ENCODE measurements at places on chromosomes 6 and 20.
A peak's percentile ranks its signal among the peaks of the same experiment; 100 is the strongest.

DNA sequence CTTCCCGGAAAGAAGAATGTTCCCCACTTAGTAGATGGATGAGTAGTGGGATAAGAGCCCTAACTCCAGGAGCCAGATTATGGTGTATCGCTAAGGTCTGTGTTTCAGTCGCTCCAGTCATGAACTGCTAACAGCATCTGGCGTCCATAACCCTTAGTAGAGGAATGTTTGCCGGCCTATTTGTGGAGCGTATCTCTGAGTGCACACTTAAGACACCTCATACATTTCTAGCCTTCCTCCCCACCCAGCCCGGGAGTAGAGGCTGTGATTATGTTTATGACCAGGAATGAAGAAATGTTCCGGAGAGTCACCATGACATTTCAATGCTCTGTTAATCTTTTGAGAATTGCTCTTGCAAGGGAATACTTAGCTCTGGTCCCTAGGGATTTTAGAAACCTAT is 251.1 kb upstream of the SOX4 start:
- no peak overlapping the region for H3K4me3 ChIP-seq
- H3K36me3 ChIP-seq = no peaks in the 10 kb centered on the region
- no peaks in the 10 kb centered on the region for H3K27me3 ChIP-seq
- no peak for DNase-seq
- H3K4me1 ChIP-seq = no peaks in the 10 kb centered on the region

DNA sequence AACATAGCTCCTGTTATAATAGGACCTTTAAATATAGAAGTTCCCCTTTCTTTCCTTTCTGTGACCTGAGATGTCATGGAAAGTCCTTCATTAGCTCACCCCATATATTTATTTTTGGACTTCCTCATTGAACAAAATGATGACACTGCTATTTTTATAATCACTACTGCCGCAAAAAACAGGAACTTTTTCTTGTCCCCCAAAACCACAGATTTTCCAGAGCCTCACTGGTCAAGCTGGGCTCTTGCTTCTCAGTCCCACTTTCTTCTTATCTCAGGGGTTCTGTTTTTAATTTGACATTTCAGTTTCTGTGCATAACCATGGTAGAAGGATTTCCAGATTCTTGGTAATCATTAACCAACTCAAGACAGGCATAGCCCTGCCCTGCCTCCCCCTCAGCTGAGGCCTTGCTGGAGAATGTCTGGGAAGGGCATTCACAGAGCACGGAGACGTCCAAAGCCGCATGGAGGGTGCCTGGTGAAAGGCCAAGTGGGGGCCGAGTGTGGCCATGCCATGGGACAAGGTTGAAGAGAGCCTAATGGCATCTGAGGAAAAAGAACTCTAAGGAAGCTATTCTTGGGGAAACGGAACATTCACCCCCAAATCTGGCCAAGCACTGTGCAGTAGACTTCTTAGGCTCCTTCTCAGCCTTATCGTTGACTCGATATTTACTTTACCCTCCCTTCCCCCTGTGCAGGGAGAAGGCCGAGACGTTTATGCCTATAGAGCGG is 73.7 kb downstream of the EDN1 start:
- H3K36me3 ChIP-seq = no peaks in the 10 kb centered on the region
- no peak overlapping the region for H3K27ac ChIP-seq
- no peak overlapping the region for H3K4me3 ChIP-seq

GRCh38 chr6:139943391-139943790 is 568.9 kb upstream of the CITED2 start:
- H3K36me3 ChIP-seq = no peaks in the 10 kb centered on the region
- DNase-seq = no peak
- no peaks in the 10 kb centered on the region for H3K4me1 ChIP-seq

DNA sequence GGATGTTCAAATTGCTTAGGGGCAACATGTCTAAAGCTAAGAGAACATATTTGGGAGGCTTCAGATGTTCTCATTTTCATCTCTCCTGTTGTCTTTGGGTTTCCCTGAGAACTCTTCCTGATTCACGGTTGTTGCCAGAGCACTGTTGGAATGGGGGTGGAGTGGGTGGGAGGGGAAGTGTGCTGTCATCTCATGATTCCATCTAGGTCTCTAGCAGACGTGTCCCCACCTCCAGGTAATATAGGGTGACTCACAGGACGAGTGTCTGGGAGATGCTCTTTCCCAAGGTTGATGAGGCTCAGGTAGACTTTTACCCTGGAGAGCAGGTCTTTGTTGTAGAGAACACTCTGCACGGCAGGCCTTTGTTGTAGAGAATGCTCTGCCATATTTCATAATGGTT is 636.9 kb downstream of the QKI start:
- no peaks in the 10 kb centered on the region for H3K4me1 ChIP-seq
- H3K27ac ChIP-seq = no peak overlapping the region
- H3K27me3 ChIP-seq = no peaks in the 10 kb centered on the region
- no peaks in the 10 kb centered on the region for H3K36me3 ChIP-seq

- no peaks in the 10 kb centered on the region for H3K36me3 ChIP-seq
- DNase-seq = no peak
- peaks cover 12% of the 10 kb centered on the region for H3K27me3 ChIP-seq
Observed at GRCh38 chr6:6377621-6378020, 57.2 kb upstream of the F13A1 start.

DNA sequence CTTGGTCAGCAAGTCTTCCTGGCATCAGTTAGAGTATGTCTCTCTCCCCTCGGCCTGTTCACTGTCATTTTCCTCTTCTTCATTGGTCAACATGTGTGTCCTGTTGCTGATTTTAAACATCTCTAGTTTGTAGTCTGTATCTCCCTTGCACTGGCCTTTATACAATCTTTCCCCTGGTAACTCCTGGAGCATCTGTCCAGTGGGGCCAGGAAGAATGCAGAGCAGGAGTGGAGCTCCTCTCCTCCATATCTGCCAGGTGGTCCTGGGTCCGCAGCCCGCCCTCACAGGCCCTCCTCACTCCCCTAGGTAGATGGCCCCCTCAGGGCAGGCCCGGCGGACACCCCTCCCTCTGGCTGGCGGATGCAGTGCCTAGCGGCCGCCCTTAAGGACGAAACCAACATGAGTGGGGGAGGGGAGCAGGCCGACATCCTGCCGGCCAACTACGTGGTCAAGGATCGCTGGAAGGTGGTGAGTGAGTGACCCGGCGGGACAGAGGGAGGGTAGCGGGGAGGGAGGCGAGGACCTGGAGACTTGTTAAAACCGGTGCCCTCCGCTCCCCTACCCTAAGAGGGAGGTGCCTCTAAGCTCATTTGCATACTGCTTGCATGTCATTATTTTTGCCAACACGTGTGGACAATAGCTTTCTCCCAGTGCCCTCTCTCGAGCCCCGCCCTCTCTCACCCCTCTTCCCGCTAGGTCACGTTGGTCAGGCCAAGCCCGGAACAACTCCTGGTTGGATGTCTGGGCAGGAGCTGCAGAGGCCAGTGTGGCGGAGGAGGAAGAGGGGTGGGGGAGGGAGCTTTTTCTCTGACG is 3.2 kb downstream of the TTBK1 start:
- H3K27ac ChIP-seq = no peak overlapping the region
- peak overlapping the region; percentile 35 for H3K4me3 ChIP-seq
- peak; percentile 10 for DNase-seq
- H3K27me3 ChIP-seq = peaks cover 4% of the 10 kb centered on the region

GRCh38 chr20:36984257-36984638 is 32.7 kb upstream of the SAMHD1 start:
- H3K4me3 ChIP-seq = no peak overlapping the region
- H3K27ac ChIP-seq = no peak overlapping the region
- no peak for DNase-seq
- no peaks in the 10 kb centered on the region for H3K36me3 ChIP-seq
- no peaks in the 10 kb centered on the region for H3K27me3 ChIP-seq
- H3K4me1 ChIP-seq = no peaks in the 10 kb centered on the region

GRCh38 chr6:169575821-169576220 is 126.0 kb downstream of the WDR27 start:
- H3K4me3 ChIP-seq = no peak overlapping the region
- no peaks in the 10 kb centered on the region for H3K36me3 ChIP-seq
- H3K4me1 ChIP-seq = no peaks in the 10 kb centered on the region

DNA sequence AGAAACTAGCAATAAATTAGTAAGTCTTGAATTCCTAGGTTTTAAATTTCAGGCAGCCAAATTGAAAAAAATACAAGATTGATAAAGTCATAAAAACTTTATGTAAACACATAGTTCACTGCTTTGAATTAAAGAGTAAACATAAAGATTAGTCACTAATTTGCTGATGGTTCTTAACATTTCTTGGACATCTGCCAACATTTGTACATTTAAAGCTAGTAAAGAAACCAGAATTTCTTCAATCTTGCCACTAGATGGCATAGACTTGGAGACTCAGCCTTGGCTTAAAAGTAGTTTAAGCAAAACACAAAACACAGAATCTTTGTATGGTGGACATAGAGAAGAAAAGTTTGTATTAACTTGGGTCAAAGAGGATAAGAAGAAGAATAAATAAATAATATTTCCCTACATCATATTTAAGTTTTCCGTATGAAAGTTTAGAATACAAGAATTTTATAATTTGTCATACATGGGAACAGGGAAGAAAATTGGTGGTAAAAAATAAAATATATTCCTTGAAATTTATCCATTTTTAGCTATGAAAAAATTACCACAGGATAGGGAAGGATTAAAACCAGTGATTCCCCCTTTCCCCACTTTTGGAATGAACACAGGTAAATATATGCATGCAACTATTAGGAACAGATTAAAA is 41.7 kb upstream of the FAM135A start:
- H3K4me3 ChIP-seq = no peak overlapping the region
- no peaks in the 10 kb centered on the region for H3K36me3 ChIP-seq
- peaks cover 32% of the 10 kb centered on the region for H3K27me3 ChIP-seq
- no peaks in the 10 kb centered on the region for H3K4me1 ChIP-seq
- no peak overlapping the region for H3K27ac ChIP-seq
- peak; percentile 67 for DNase-seq
